RCC 7860 (cell line): ENCODE measurements at places on chromosomes 11 and 22.

- DNase-seq, result no peak
Observed at GRCh38 chr11:47464483-47464882, 15.5 kb upstream of the RAPSN start.

GRCh38 chr11:112925516-112926310 lies 35.5 kb upstream of the NCAM1 start:
- DNase-seq, result no peak

GRCh38 chr11:1660111-1660867 lies 30.7 kb downstream of the KRTAP5-5 start:
- no peak for DNase-seq

DNA sequence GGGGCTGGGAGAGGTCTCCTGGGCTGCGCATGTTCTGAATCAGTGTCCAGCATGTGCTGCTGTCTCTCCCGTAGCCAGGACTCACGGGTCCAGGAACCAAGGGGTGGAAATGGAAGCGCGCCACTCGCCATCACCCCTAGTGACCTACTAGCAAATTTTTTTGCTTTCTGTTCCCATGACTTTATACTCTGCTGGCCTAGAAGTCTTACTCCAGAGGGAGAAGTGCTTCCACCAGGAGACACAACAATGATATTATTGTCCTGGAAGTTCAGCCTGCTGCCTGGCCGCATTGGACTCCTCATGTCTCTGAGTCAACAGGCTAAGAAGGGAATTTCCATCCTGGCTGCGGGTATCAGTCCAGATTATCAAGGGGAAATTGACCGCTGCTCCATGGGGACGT lies 729.7 kb downstream of the BRD1 start:
- DNase-seq, result no peak

DNA sequence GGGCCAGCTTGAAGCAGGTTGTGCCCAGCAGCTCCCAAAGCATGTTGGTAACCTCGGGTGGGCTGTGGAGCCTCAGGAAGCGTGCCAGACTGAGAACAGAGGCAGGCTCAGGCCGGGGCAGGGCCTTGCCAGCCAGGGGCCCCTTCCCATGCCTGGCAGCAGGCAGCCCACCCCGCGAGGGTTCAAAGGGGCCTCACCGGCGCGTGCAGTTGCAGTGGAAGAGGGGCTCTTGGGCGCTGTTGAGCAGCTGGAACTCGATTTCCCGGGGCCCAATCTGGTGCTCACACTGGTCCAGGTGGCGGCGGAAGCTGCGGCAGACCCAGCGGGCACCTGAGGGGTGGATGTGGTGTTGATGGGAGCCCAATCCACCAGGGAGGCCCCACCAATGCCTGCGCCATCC lies 3.6 kb downstream of the PLA2G3 start:
- DNase-seq, result no peak
